ENCODE measurements at places on chromosomes 5 and 9. TPM values are rescaled to one million over a fixed set of nuclear protein-coding genes. Genes with fewer than 3 reads are reported as not detected.

The POMT1 gene
- 13.7 TPM for total RNA-seq

The MCIDAS gene
- total RNA-seq = not detected

The IFNB1 gene
- total RNA-seq = not detected

The ANKRD34B gene
- total RNA-seq = not detected

The TAF11L5 gene
- total RNA-seq = not detected

The IL9 gene
- total RNA-seq = not detected

The SELENOP gene
- total RNA-seq = 213 TPM

The ZNF658 gene
- 4.3 TPM for total RNA-seq

The SLC6A7 gene
- total RNA-seq = not detected

The XRCC4 gene
- 6.8 TPM for total RNA-seq

The SLC6A3 gene
- total RNA-seq = 0.16 TPM

The CNTNAP3B gene
- 19.7 TPM for total RNA-seq

The C5orf63 gene
- 1.7 TPM for total RNA-seq

The GPX3 gene
- total RNA-seq = 2,480 TPM

The NMUR2 gene
- not detected for total RNA-seq

The OLFM1 gene
- 7.6 TPM for total RNA-seq

The PPP1R2B gene
- not detected for total RNA-seq

The BASP1 gene
- 18.4 TPM for total RNA-seq

The PKD2L2 gene
- total RNA-seq = not detected

The BAAT gene
- total RNA-seq = 0.20 TPM

The CXCL14 gene
- 3.1 TPM for total RNA-seq

The LRRTM2 gene
- total RNA-seq = not detected

The HTR4 gene
- total RNA-seq = 4.3 TPM

The SVEP1 gene
- 12.7 TPM for total RNA-seq

The KIF4B gene
- total RNA-seq = not detected

The SCGB3A2 gene
- total RNA-seq = not detected

The CD14 gene
- 25.0 TPM for total RNA-seq

The ORM2 gene
- total RNA-seq = not detected

The APBB3 gene
- 8.3 TPM for total RNA-seq

The ACTBL2 gene
- 0.12 TPM for total RNA-seq

The CD74 gene
- total RNA-seq = 424 TPM

The SHISAL2B gene
- total RNA-seq = not detected

The TMC1 gene
- total RNA-seq = not detected

The C1QTNF3 gene
- total RNA-seq = 2.0 TPM

The GNA14 gene
- total RNA-seq = 2.2 TPM

The HEMGN gene
- 0.31 TPM for total RNA-seq

The SHOC1 gene
- total RNA-seq = not detected

The GRM6 gene
- not detected for total RNA-seq

The AQP3 gene
- 116 TPM for total RNA-seq

The SGTB gene
- 6.9 TPM for total RNA-seq

The AJM1 gene
- 3.0 TPM for total RNA-seq

The DCP2 gene
- 12.8 TPM for total RNA-seq

The COL23A1 gene
- total RNA-seq = 6.8 TPM

The HACD4 gene
- 1.7 TPM for total RNA-seq

Measured in right atrium auricular region (tissue), 2 donors.